ENCODE measurements at places on chromosomes 5 and 9. TPM values are rescaled to one million over a fixed set of nuclear protein-coding genes. Genes with fewer than 3 reads are reported as not detected.
A peak's percentile ranks its signal among the peaks of the same experiment; 100 is the strongest.

GRCh38 chr5:78050888-78051287 is 243.6 kb downstream of the AP3B1 start:
- H3K27me3 ChIP-seq, result no peaks in the 10 kb centered on the region
- H3K36me3 ChIP-seq, result no peaks in the 10 kb centered on the region
- no peak overlapping the region for H3K27ac ChIP-seq
- no peaks in the 10 kb centered on the region for H3K4me1 ChIP-seq
- H3K4me3 ChIP-seq, result no peak overlapping the region

GRCh38 chr9:7234144-7234543 is 476.4 kb downstream of the KDM4C start:
- no peak overlapping the region for H3K4me3 ChIP-seq
- no peak overlapping the region for H3K27ac ChIP-seq
- no peaks in the 10 kb centered on the region for H3K27me3 ChIP-seq
- no peak for DNase-seq

- DNase-seq, result no peak
- no peaks in the 10 kb centered on the region for H3K36me3 ChIP-seq
- no peak overlapping the region for H3K27ac ChIP-seq
- H3K4me1 ChIP-seq, result peaks cover 1% of the 10 kb centered on the region
- no peaks in the 10 kb centered on the region for H3K27me3 ChIP-seq
These were observed 30.4 kb upstream of the FCN1 start for GRCh38 chr9:134948149-134948548.

DNA sequence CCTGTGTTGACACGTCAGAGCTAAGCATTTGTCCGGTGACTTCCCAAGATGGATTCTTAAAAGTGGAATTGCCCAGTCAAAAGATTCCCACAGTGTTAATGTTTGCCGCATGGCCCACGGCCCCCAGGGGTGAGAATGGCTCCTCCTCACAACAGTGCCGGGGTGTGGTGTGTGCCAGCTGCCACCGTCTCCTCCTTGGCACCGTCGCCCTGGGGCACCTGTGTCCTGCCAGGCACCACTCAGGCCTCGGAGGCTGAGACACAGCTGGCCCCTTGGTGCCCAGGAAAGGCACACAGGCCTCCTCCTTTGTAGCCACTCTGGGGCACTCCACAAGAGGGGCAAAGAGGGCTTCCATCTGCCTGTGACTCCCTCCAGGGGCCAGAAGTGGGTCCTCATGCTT is 4.3 kb downstream of the KCNT1 start:
- no peak for DNase-seq
- no peak overlapping the region for H3K27ac ChIP-seq
- no peak overlapping the region for H3K4me3 ChIP-seq
- H3K36me3 ChIP-seq, result no peaks in the 10 kb centered on the region
- H3K27me3 ChIP-seq, result no peaks in the 10 kb centered on the region

DNA sequence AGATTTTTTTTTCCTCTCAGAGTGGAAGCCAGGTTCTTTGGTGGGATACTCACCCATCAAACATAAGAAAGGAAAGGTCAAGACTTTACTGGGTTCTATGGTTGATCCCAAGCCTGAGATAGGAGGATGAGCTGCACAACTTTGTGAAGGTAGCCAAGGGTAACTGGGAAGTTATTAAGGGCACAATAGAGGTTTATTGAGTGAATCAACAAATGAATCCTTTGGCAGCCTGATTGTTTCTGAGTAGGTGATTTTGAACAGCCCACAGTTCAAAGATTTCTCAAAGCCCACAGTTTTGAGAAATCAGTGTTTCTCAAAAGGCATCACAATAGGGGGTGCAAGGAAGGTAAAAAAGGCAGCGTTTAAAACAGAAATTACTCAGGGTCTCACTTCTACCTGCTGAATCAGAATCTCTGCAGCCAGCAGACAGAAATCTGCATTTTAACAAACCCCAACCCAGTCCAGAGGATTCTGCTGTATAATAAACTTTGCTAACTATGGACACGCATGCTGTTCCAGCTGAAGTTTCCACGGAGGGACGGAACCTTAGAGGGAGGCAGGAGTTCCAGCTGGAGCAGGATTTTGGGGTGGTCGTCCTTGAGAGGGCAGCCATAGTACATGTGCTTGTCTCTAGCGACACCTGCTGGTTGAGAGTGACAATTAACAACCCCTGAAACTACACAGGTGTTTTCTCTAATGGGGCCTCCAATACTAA is 32.7 kb upstream of the FSD1L start:
- no peak overlapping the region for H3K27ac ChIP-seq
- DNase-seq, result peak; percentile 63
- H3K27me3 ChIP-seq, result no peaks in the 10 kb centered on the region
- no peak overlapping the region for H3K4me3 ChIP-seq
- no peaks in the 10 kb centered on the region for H3K36me3 ChIP-seq

DNA sequence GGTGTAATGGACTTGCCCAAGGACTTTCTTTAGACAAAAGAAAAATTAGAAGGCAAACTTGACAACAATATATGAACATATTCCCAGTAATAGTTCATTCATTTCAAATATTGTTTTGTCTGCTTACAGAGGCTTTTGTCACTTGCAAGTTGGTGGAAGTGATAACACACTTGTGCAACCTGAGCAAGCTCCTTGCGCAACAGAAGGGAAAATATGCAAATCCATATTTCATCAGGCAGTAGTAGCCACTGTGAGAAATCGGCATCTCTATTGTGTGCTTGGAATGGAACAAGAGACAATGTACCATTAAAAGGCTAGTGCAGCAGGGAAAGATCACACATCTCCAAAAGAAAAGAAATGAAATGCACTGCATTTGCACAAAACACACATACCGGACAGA is 125.3 kb upstream of the RASEF start:
- no peaks in the 10 kb centered on the region for H3K27me3 ChIP-seq
- no peak for DNase-seq
- no peak overlapping the region for H3K27ac ChIP-seq
- H3K36me3 ChIP-seq, result no peaks in the 10 kb centered on the region
- no peak overlapping the region for H3K4me3 ChIP-seq
- H3K4me1 ChIP-seq, result no peaks in the 10 kb centered on the region

DNA sequence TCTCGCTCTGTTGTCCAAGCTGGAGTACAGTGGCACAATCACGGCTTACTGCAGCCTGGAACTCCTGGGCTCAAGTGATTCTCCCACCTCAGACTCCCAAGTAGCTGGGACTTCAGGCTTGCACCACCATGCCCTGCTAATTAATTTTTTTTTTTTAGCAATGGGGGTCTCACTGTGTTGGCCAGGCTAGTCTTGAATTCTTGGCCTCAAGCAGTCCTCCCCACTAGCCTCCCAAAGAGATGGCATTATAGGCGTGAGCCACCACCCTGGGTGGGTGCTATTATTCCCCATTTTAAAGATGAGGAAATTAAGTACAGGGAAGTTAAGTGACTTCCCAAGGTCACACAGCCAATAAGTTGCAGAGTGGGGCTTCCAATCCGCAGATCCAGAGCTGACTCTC is 1.7 kb downstream of the NNT start:
- H3K4me3 ChIP-seq, result no peak overlapping the region
- H3K27me3 ChIP-seq, result no peaks in the 10 kb centered on the region
- peaks cover 21% of the 10 kb centered on the region for H3K4me1 ChIP-seq
- H3K36me3 ChIP-seq, result no peaks in the 10 kb centered on the region

DNA sequence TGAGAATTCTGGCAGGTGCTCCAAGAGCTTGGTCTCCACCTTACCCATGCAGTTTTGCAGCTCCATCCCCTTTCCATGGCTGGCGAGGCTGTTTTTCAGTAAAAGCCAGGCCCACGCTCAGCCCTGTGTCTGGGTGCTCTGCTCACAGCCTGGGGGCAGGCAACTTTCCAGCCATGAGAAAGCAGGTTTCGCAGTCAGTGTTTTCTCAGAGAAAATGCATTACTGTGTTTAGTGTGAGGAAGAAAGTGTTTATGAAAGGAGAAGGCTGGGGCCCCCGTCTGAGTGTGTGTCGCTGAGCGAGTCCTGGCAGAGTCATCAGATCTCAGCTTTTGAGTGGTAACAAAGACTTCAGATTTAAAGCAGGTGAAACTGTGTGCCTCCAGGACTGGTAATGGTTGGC is 248.1 kb downstream of the IRX1 start:
- H3K27me3 ChIP-seq, result no peaks in the 10 kb centered on the region
- DNase-seq, result peak; percentile 34
- H3K4me1 ChIP-seq, result no peaks in the 10 kb centered on the region
- no peaks in the 10 kb centered on the region for H3K36me3 ChIP-seq

DNA sequence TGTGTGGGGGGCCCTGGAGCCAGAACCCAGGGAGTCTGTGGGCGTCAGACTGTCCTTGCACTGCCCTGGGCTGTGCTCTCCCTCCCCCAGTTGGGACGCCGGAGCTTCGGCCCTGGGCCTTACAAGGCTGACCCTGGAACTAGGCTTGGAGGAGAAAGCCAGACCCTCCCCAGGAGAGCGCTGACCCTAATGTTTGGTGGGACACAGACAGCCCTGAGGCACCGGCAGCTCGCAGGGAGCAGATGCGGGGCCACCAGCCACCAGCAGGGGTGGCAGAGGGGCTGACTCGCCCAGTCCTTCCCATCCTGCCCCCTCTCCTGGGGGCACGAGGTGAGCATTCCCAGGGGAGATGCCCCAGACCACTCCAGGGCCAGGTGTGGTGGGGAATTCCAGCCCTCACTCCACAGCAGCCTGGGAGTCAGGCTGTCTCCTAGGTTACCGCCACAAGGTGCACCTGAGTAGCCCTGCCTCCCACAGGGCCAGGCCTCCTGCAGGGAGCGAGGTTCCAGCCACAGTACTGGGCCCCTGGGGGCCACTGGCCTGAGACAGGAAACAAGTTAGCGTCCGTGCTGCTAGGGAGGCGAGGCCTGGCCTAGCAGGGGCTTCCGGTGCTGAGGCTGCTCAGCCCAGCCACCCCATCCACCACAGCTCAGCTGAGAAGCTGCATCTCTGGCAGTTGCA is 134.6 kb downstream of the OLFM1 start:
- no peak overlapping the region for H3K4me3 ChIP-seq
- H3K27me3 ChIP-seq, result no peaks in the 10 kb centered on the region
- peaks cover 49% of the 10 kb centered on the region for H3K4me1 ChIP-seq

- H3K4me3 ChIP-seq, result no peak overlapping the region
- H3K4me1 ChIP-seq, result peaks cover 9% of the 10 kb centered on the region
- H3K27me3 ChIP-seq, result no peaks in the 10 kb centered on the region
- no peak for DNase-seq
- no peaks in the 10 kb centered on the region for H3K36me3 ChIP-seq
- H3K27ac ChIP-seq, result no peak overlapping the region
These were observed 14.4 kb upstream of the PHF19 start for GRCh38 chr9:120891245-120891883.

GRCh38 chr5:34695275-34696027 is 39.3 kb downstream of the RAI14 start:
- no peak for DNase-seq
- H3K27me3 ChIP-seq, result no peaks in the 10 kb centered on the region
- no peak overlapping the region for H3K27ac ChIP-seq
- H3K36me3 ChIP-seq, result no peaks in the 10 kb centered on the region

DNA sequence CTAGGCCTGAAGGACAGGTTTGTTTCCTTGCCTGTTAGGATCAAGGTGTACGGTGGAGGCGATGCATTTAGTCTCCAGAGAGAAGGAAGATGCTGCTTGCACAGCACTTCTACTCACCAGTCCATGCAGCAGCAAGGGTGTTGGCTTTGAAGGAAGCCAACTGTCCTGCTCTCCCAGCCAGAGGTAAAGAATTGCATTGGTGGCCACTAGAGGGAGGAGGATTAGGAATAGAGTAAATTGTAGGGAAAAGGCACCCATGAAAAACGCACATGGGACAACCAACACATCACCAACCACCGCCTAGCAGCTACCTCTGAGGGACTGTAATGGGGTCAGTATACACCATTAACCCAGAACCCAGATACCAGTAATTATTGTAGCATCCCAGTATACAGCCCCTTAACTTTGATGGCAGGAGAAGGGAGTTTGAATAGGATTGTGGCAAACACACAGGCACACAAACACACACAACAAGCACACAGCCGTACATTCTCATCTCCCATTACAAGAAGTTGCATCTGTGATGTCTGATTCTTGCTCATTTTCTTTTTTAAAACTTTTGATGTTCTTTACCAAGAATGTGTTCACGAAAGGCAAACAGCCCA is 267.7 kb downstream of the ADAMTS6 start:
- no peaks in the 10 kb centered on the region for H3K27me3 ChIP-seq
- no peak overlapping the region for H3K27ac ChIP-seq
- H3K4me3 ChIP-seq, result no peak overlapping the region
- H3K4me1 ChIP-seq, result no peaks in the 10 kb centered on the region

DNA sequence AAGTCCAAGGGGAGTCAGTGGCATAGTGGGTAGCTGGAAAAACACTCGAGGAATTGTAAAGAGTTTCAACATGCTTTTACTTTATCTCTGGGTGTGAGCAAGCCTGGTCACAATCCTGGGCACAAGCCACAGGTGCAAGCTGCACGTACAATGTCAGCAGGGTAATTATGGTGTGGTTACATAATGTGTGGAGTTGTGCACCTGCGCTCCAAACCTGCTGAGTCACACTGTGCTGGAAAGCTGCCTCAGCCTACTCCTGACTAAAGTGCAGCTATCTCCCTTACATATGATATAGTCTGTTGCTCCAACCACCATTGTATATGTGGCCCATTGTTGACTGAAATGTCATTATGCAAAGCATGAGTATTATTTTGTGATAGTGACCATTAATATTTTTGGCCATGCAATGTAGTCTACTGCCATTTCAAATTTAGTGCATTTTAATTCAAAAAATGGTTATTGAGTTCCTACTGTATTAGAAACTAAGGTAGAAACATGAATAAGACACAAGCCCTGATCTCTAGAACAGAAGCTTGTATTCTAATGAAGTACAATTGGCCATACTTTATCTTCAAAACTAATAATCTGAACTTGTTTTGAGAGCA is 160.9 kb upstream of the SLC30A5 start:
- no peak overlapping the region for H3K4me3 ChIP-seq
- H3K27me3 ChIP-seq, result no peaks in the 10 kb centered on the region
- no peaks in the 10 kb centered on the region for H3K4me1 ChIP-seq
- no peaks in the 10 kb centered on the region for H3K36me3 ChIP-seq

GRCh38 chr5:116013207-116013785 is 19.0 kb upstream of the ARL14EPL start:
- H3K36me3 ChIP-seq, result no peaks in the 10 kb centered on the region
- H3K27me3 ChIP-seq, result no peaks in the 10 kb centered on the region
- no peak overlapping the region for H3K27ac ChIP-seq
- no peak for DNase-seq
- H3K4me3 ChIP-seq, result no peak overlapping the region

GRCh38 chr9:86669422-86669821 is 277.9 kb downstream of the GAS1 start:
- no peaks in the 10 kb centered on the region for H3K36me3 ChIP-seq
- H3K27ac ChIP-seq, result no peak overlapping the region
- no peak overlapping the region for H3K4me3 ChIP-seq

Gene CCIN
- not detected for total RNA-seq

Gene TMEM267
- total RNA-seq, result 7.3 TPM

Gene SPINK6
- not detected for total RNA-seq

Gene OR1Q1
- total RNA-seq, result not detected

Gene ODF2
- 14.3 TPM for total RNA-seq

Gene FOXD4L6
- total RNA-seq, result not detected

Gene LCN12
- total RNA-seq, result 1.3 TPM

Gene ESM1
- total RNA-seq, result 0.52 TPM

Gene ABO
- 3.9 TPM for total RNA-seq
